Activated CD4-positive, alpha-beta memory T cell treated with anti-CD3 and anti-CD28 coated beads for 36 hours (primary cell): ENCODE measurements at places on chromosomes 3 and 15. TPM values are rescaled to one million over a fixed set of nuclear protein-coding genes. Genes with fewer than 3 reads are reported as not detected.

DNA sequence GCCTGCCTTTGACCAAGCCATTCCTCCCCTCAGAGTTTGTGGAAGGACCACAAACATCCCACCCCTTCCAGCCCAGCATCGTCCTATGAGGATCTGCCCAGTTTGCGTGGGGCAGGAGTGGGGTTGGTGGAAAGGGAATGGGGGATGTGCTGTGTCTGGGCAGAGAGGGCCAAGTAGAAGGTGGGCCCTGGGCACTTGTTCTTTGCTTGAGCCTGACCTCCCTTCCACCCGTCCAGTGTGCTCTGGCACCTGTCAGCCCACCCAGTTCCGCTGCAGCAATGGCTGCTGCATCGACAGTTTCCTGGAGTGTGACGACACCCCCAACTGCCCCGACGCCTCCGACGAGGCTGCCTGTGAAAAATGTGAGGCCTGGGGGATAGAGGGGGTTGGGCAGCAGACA, 10.3 kb downstream of the SPINT1 start:
- no peaks in the 10 kb centered on the region for H3K4me1 ChIP-seq
- H3K27ac ChIP-seq: no peak overlapping the region
- no peak for DNase-seq
- no peak overlapping the region for H3K4me3 ChIP-seq
- H3K36me3 ChIP-seq: no peaks in the 10 kb centered on the region
- H3K27me3 ChIP-seq: no peaks in the 10 kb centered on the region

DNA sequence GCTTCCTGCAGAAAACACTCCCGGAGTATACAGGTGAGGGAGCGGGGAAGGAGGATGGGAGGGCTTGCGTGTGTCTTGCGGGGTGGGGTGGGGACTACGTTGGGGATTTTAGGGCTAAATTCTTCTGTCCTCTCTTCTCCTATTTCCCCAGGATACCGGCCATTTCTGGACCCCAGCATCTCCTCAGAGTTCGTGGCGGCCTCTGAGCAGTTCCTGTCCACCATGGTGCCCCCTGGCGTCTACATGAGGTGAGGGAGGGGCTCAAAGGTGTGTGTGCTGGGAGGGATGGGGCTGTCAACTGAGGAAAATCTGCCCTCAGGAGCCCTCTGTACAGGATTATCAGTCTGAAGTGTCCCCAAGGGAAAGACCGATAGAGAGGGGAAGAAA, 6.6 kb downstream of the DUOX1 start:
- no peak overlapping the region for H3K27ac ChIP-seq
- H3K4me3 ChIP-seq: peak overlapping the region; percentile 16
- H3K4me1 ChIP-seq: peaks cover 12% of the 10 kb centered on the region
- DNase-seq: no peak
- H3K27me3 ChIP-seq: peaks cover 28% of the 10 kb centered on the region

GRCh38 chr15:57476533-57476975, 100.2 kb downstream of the CGNL1 start:
- DNase-seq: no peak
- no peaks in the 10 kb centered on the region for H3K36me3 ChIP-seq
- no peak overlapping the region for H3K4me3 ChIP-seq
- H3K27ac ChIP-seq: no peak overlapping the region
- H3K27me3 ChIP-seq: peaks cover 22% of the 10 kb centered on the region

- no peaks in the 10 kb centered on the region for H3K4me1 ChIP-seq
- no peaks in the 10 kb centered on the region for H3K27me3 ChIP-seq
- H3K4me3 ChIP-seq: no peak overlapping the region
- H3K36me3 ChIP-seq: no peaks in the 10 kb centered on the region
- DNase-seq: no peak
- H3K27ac ChIP-seq: no peak overlapping the region
These were observed 183.8 kb upstream of the NR2F2 start for GRCh38 chr15:96146726-96147125.

- no peak overlapping the region for H3K4me3 ChIP-seq
- no peaks in the 10 kb centered on the region for H3K27me3 ChIP-seq
- peak overlapping the region; percentile 30 for H3K27ac ChIP-seq
- H3K4me1 ChIP-seq: peaks cover 73% of the 10 kb centered on the region
- peaks cover 8% of the 10 kb centered on the region for H3K36me3 ChIP-seq
These were observed 15.2 kb downstream of the EIF4E3 start for GRCh38 chr3:71709908-71710511.

DNA sequence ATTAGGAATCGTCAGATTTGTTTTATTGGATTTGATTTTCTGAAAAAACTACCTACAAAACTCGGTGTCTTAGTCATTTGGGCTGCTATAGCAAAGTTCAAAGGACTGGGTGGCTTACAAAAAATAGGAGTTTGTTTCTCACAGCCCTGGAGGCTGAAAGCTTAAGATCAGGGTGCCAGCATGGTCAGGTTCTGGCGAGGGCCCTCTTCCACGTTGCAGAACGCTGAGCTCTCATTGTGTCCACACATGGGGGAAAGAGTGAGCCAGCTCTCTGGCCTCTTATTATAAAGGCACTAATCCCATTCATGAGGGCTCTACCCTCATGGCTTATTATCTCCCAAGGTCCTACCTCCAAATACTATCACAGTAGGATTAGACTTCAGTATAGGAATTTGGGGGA, 40.6 kb upstream of the MRPS22 start:
- no peaks in the 10 kb centered on the region for H3K36me3 ChIP-seq
- H3K27ac ChIP-seq: no peak overlapping the region
- H3K27me3 ChIP-seq: peaks cover 1% of the 10 kb centered on the region
- no peak overlapping the region for H3K4me3 ChIP-seq
- DNase-seq: no peak

- H3K27me3 ChIP-seq: no peaks in the 10 kb centered on the region
- no peaks in the 10 kb centered on the region for H3K36me3 ChIP-seq
- DNase-seq: no peak
- peak overlapping the region; percentile 43 for H3K27ac ChIP-seq
- no peak overlapping the region for H3K4me3 ChIP-seq
These were observed 7.0 kb downstream of the GPR160 start for GRCh38 chr3:170044795-170045244.

The PDHB gene
- total RNA-seq: 56.3 TPM

The CALML4 gene
- 5.3 TPM for total RNA-seq

The PLCB2 gene
- total RNA-seq: 70.7 TPM
